Stimulated activated CD8-positive, alpha-beta memory T cell treated with anti-CD3 and anti-CD28 coated beads, Interleukin-15, amount 100 ng/mL, for 4 hours (primary cell): ENCODE measurements at places on chromosomes 3 and 15.

- no peak for DNase-seq
These were observed 104.6 kb upstream of the STRIT1 start for GRCh38 chr3:155398046-155398445.

DNA sequence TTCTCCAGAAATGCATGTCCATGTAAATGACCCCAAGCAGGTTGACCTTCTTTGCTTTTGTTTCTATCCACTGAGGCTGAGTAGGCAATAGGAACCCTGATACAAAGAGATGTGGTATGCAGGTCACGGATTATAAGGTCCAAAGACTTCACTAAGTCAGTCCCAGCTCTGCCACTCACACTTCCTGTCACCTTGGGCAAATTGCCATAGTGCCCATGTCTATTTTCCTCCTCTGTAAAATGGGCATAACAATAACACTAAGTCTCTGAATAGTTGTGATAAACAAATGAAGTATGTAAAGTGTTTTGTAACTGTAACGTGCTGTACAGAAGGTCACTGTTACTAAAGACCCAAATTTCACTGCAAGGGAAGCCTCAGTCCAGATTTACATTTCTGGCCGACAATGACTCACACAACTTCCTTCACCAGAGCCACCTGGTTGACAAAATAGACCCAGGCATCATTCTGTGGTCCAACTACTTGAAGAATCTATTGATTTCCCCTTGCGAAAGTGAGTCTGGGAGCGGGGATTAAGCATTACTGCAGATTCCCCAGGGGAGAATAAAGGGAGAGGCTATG lies 175.4 kb upstream of the LPP start:
- no peak for DNase-seq

DNA sequence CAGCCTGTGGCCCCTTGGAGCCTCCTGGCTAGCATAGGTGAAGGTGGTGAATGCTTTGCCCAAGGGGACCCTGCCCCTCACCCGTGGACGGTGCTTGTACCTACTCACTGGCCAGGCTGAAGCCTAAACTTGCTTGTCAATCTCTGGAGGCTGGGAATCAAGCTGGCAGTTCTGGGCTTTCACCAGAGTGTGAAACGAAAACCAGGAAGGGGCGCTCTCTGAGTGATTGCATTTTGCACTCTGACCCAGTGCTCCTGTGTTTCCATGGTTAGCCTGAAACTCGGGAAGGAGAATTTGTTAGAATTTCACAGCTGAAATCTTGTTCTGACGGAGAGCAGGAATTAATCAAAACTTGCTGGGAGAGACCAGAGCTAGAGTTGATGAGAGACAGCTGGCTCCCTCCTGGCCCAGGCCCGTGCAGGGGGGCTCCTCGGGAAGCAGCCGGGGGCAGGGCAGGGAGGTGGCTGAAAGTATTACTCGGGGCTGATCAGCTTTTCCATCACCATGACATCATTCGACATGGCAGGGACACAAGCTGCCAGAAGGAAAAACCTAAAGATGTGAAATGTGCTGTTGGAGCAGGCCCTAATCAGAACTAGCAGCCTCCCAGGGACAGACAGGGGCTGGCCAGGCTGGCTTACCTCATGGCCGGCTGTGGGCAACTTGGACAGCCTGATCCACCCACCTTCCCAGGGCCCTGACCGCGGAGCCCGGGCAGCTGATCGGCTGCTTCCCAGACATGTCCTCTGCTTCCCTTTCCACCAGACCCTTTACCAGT lies 323.6 kb upstream of the CTDSPL start:
- DNase-seq, result no peak

GRCh38 chr3:52230461-52230860 lies 5.0 kb upstream of the TLR9 start:
- DNase-seq, result no peak

DNA sequence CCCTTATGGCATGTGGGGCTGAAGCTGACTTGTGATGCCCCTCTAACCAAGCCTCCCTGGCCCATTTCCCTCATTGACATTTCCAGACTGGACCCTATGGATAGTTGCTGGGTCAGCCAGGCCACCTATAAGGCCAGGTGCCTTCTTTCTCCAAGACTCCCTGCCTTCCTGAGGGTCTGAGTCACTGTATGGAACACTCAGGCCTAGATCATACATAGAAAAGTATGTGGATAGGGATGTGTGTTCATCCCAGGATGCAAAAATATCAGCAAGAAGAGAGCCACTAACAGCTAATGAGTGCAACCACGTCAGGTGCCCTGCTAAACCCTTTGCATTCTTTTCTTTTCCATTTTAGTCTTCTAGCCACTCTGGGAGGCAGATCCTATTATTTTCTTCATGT lies 168.4 kb upstream of the WNT5A start:
- DNase-seq, result no peak

DNA sequence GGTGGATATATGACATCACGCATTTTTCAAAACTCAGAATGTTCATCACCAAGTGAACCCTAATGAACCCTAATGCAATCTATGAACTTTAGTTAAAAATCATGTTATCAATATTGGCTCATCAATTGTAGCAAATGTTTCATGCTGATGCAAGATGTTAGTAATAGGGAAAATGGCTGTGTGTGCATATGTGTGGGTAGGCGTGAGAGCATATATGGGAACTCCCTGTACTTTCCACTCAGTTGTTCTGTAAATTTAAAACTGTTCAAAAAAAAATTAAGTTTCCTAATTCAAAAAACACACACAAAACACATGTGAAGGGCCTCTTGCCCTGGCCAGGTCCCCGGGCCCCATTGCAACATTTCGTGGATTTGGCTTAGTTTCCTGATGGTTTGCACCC lies 89.7 kb upstream of the PROK2 start:
- no peak for DNase-seq

DNA sequence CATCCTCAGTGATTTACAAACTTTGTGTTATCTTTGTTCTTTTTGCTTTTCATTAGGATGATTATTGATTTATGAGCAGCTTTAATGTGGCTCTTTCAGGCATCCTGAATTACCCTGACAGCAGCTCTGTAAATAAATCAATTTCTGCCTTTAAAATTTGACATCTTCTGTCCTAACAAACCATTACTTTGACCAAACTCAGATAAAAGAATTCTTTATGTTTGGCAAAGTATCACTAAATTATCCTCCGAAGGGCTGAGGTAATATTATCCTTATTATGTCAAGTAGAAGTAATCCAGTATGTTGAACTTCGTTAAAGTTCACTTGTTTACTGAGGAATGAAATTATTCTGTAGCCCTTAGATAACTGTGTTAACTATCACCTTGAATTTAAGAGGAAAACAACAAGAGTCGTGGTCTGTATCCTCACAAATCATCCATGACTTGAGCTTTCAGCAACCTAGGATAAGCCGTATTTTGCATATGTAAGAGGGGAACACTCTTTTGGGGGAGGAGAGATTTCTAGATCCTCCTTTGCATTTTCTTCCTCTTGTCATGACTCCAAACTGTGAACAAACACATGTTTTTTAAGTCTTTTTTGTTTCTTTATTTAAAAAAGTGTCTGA lies 173.2 kb upstream of the STAC start:
- no peak for DNase-seq

DNA sequence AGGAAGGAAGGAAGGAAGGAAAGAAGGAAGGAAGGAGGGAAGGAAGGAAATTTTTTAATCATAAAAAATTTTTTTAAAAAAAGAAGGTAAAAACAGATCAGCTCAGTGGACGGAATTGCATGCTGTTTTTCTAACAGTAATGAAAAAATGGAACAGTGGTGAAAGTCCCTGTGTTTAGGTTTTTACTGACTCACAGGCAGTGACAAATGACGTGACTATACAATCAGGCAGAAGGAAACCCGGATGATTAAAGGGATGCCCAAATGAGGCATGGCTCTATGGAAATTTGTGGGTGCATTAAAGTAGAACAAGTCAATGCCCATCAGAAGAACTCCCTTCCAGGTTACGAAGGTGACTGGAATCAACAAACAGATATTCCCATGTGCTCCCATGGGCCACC lies 135.0 kb downstream of the IMPG2 start:
- no peak for DNase-seq

DNA sequence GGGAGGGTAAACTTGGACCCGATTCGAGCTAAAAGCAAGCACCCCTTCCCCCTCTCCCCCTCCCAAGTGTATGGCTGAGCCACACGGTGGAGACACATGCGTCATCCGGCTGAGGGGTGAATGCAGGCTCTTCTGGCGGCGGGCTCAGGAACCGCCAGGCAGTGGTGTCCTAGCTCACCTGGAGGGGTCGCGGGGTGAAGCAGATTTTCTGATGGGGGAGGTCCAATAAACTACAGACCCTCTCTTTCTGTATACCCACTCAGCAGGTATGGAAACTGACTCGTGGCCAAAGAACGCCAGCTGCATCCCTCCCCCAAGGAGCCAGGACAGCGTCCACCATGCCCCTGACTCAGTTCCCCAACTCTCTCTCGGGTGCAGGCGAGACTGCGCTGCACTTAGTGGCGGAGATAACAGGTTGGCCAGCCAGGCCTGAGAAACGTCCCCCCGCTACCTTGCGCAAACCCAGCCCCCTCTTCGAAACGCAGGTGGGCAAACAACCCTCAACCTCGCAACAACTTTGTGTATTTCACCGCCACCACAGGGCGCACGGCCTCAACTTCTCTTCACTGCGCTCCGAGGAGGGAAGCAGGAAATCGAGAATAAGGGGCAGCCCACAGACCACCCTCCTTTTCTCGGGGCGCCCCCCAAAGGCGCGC lies 1.3 kb downstream of the MAGI1 start:
- no peak for DNase-seq

DNA sequence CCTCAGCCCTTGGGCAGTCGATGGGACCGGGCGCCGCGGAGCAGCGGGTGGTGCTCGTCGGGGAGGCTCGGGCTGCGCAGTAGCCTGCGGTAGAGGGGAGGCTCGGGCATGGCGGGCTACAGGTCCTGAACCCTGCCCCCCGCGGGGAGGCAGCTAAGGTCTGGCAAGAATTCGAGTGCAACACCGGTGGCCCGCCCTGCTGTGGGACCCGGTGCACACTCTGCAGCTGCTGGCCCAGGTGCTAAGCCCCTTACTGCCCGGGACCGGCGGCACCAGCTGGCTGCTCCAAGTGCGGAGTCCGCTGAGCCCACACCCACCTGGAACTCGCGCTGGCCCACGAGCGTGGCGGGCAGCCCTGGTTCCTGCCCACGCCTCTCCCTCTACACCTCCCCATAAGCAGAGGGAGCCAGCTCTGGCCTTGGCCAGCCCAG lies 377.7 kb upstream of the RBMS3 start:
- DNase-seq, result no peak

DNA sequence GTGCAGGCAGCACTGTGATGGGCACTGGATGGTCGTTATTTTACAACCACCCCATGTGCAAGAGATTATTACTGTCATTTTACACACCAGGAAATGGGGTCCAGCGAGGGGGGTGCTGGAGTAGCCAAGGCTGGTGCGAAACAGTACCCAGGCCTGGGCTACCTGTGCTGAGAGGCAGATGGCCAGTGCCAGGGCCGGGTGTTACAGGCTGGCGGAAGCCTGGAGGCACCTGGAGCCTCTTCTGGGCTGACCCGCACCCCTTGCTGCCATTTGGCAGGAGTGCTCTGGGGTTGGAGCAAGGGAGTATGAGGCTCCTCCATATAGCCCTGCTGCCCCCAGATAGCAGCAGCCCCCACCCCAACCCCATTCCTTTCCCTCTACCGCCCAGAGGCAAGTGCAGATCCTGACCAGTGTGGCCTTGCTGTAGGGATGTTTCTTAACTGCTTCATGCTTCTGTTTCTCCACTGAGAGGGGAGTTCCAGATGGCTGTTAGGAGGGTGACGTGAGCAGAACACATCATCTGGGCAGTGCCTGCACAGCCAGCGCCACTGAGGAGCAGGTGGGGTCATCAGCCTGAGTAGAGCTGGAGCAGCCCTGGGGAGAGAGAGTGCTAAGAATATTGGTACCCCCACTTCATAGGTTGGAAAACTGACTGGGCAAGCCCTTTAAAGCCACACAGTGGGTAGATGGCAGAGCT lies 15.3 kb downstream of the SNX33 start:
- DNase-seq, result no peak

GRCh38 chr3:157294491-157294890 lies 134.5 kb upstream of the CCNL1 start:
- no peak for DNase-seq

GRCh38 chr15:41507820-41508290 lies 5.8 kb downstream of the LTK start:
- no peak for DNase-seq
